ENCODE measurements at places on chromosomes 5 and 9.

DNA sequence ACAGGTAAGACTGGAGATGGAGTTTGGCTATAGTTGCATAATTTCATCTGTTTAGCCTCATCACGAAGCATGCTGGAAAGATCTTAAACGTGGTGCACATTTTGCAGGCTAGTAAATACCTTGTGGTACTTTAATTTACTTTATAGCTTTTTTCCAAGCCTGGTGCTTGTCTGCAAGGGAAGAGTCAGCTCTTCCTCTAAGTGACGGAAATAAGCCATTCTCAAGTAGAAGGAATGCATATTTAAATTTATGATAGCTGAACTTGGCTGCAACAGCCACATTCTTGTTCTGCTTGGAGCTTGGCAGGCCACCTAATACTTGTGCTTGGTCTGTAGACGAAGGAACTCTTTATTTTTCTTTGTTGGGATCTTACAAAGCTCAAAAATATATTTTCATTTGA is 188.0 kb upstream of the PIK3R1 start:
- no peak for DNase-seq

GRCh38 chr5:127878174-127878750 is 175.1 kb downstream of the CCDC192 start:
- DNase-seq, result no peak

DNA sequence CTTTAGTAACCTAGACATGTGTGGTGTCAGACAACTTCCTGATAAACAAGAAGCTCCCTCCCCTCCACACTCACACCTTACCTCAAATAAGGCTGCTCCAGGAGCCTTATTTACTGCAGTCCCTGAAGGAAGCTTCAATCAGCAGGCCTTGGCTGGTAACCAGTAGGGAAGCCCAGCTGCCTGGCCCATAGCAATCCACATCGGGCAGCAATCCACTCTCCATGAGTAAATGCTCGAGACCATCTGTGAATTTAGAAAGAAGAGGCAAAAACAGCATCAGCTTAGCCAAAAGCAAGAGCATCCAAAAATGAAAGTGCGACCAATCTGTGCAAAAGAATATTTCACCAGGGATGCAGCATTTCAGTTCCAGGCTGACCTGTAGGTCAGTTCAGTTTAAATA is 213.3 kb upstream of the TUSC1 start:
- no peak for DNase-seq

GRCh38 chr9:14270358-14271092 is 43.4 kb downstream of the NFIB start:
- no peak for DNase-seq

- no peak for DNase-seq
These were observed 58.8 kb upstream of the MINAR2 start for GRCh38 chr5:129689045-129689444.

DNA sequence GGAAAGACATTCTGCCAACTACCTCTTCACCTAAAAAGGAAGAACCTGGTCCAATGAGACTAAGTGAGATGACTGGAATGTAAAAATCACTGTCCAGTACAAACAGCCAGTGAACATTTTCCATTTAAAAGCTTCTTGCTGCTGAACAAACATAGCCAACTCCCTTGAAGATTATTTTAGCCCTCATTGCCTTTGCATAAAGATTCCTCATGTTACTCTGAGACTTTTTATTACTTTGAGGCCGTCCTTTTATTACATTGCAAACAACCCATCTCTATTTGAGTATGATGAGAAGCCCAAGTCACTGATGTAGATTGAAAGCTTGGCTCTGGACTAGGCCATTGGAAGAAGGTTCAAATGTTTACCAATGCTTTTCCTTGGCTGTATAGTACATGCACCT is 649.8 kb downstream of the CETN3 start:
- no peak for DNase-seq

DNA sequence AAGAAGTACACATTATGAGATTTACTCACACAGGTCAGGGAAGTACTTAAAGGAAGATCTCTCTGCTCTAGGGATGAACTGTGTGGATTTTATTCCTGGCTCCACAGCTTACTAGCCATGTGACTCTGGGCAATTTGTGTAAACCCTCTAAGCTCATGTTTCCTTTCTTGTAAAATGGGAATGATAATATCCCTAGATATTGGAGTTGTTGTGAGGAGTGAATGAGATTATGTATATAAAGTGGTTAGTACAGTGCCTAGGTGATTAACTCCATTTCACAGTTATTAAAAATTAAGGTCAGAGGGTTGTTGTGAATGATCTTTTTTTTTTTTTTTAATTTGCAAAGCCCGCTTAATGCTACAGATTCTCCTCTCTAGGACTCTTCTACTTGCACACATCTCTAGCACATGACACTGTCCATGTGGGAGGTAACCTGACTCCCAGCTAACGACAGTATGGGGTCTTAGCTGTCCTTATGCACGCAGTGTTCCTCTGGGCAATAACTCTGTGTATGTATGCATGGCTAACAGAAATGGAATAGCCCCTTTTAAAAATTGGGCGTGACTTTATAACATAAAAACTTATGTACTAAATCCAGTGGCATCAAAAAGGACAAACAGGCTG is 23.9 kb upstream of the MYOT start:
- DNase-seq, result no peak

- DNase-seq, result no peak
These were observed 51.0 kb upstream of the PAPPA start for GRCh38 chr9:116102596-116102995.

Measured in KG1 (cell line).